Left lobe of liver (tissue), 2 donors: ENCODE measurements at places on chromosomes 3 and 15.

GRCh38 chr15:53000409-53000808 lies 210.3 kb upstream of the ONECUT1 start:
- no peak for DNase-seq

DNA sequence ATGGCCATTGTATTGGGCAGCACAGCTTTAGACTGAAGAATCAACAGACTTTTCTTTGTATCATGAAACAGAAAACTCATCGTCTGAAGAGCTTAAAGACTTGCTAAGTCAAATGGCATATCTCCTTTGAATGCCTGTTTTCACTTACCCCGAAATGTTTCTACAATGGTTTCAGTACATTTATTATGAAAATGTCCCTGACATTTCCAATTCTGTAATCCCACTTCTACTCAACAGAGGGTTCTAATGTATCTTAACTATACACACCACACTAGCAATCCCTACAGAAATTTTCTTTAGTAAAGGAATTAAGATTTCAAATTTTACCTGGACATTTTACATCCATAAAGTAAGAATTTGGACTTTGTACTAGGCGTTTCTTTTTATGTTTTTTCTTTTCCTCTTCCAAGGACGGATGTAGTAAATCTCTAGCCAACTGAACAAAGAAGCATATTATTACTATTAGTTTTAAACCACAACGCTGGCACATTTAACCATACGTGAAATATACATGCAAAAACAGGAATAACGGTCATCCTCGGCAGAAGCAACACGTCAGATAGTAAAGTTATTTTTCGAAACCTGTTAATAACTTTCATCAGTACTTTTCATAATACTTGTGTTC lies 1.1 kb downstream of the RPS27L start:
- DNase-seq: no peak

DNA sequence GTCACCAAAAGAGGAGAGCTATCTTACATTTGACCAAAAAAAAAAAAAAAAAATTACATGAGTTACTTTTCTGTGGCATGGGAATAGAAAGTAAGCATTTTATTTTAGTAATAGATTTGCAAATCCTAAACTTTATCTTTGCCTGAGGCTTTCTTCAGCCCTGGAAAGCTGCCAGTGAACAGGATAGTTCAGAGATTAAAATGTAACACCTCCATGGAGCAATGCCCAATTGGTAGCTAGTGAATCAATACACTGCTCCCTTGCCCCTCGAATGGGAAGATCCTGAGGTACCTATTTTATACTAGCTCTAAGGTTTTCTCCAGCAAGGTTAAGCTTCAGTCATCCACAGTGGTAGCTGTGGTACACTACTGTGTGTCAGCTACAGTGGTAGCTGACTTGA lies 867.1 kb downstream of the NAALADL2 start:
- peak; percentile 59 for DNase-seq

DNA sequence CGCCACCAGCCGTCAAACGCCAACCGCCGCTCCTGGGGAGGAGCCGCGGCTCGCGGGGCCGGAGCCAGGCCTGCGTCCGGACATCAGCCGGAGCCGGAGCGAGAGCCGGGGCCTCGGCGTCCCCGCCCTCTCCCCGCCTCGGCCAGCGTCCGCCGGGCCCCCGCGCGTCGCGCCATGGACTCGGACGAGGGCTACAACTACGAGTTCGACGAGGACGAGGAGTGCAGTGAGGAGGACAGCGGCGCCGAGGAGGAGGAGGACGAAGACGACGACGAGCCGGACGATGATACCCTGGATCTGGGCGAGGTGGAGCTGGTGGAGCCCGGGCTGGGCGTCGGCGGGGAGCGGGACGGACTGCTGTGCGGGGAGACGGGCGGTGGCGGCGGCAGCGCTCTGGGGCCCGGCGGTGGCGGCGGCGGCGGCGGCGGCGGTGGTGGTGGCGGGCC lies 359 bp downstream of the ARIH1 start:
- no peak for DNase-seq

DNA sequence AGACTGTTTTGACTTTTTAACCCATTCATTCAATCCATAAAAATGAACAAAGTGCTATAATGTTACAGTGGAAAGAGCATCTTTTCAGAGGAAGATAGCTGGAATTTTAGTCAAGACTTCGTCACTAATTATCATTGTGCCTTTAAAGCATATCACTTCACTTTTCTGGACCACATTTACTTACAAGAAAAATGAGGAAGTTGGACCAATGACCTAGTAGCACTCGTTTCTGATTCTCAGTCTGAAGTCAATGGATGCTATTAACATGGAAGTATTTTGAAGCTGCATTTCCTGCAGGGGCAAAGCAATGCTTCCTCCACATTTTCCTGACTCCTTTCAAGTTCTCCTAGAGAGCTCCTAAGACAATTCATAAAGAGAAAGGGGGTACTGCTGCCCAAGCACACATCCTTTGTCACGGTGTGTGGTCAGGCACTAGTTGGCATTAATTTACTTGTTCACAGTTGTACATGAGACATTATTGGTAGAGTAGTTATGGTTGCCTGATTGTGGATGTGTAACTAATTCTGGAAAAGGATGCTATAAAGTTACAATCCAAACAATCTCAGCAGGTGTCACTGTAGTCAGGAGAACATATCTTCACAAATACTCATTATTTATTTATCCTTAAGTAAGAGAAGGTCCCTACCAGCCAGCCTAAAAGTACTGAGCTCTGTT lies 1049.1 kb downstream of the FHIT start:
- DNase-seq: no peak

DNA sequence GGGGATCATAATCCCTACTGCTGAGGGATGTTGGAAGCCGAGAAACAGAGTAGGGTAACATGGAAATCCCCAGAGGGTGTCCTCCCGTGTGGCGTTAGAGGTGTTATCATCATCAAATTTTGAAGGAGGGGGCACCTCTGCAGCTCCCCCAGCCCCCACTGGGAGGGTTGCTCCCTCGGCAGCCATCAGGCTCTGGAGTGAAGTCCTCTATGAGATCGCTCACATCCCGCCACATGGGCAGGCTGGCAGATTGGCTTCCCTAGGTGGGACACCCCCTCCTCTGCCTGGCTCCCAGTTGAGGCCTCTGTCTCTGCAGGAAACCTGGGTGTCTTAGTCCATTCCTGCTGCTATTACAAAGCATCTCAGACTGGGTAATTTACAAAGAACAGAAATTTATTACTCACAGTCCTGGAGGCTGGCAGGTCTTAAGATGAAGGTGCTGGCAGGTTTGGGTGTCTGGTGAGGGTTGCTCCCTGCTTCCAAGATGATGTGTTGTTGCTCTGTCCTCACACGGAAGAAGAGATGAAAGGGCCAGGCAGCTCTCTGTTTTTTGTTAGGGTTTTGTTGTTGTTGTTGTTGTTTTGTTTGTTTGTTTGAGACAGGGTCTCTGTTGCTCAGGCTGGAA lies 120.5 kb downstream of the NUP210 start:
- DNase-seq: no peak
